ENCODE measurements at places on chromosomes 2 and 18.

- DNase-seq, result peak; percentile 79
Observed at GRCh38 chr2:54384301-54385203, 71.6 kb upstream of the SPTBN1 start.

DNA sequence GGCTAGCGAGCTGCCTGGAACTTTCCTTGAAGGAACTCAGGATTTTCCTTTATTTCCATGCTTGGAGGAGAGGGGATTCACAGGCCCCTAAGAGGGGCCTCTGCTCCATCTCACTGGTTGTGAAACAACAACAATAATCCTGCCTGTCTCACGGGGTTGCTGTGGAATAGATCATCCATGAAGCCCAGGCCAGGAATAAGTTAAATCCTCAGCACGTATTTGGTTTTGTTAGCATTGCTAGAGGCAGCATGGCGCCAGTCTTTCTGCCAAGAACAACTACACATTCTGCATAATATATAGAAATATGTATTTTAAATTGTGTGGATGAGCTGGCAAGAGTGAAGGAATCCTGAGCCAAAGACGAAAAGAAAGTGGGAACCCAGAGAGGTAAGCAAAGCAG lies 80.8 kb upstream of the L3MBTL4 start:
- DNase-seq, result no peak

GRCh38 chr2:84441036-84441435 lies 18.0 kb downstream of the SUCLG1 start:
- DNase-seq, result no peak

DNA sequence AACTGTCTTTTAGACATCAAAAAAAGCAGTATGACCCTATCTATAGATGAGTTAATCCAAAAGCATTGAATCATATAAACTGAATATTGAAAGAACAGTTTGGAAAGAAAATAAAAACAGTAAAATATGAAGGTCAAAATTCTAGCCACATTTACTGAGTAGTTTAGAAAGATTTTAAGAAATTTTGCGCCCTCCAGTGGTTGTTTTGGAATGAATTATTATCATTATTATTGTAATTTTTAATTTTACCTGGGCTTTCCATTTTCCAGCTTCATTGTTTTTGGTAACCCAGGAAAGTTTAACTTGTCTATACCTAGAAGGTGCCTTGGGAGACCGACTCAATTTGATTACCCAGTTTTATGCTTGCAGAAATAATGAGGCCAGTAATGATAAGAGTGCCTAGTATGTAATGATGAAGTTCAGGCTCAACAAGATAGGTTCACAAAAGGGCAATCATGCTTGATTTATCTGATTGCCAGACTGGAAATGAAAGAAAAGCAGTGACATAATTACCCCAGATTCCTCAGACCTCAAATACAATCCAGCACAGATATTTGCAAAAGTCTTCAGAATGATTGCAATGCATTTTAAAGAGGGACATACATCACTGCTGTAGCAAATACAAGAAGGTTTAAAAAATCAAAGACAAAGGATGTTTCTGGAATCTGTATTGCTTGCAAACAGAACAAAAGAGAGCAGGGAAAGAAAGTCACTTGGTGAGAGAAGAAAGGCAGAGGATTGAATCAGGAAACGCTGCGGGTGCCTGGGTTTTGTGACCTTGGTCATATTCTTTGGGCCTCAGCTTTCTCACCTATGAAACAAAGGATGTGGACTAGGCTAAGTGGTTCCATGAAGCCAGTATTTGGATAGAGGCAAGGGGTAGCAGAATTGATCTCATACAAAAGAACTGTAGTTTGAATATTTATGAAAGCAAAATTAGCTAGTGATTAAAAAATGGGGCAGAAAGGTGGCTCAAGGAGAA lies 153.8 kb downstream of the MAP2 start:
- DNase-seq, result no peak

DNA sequence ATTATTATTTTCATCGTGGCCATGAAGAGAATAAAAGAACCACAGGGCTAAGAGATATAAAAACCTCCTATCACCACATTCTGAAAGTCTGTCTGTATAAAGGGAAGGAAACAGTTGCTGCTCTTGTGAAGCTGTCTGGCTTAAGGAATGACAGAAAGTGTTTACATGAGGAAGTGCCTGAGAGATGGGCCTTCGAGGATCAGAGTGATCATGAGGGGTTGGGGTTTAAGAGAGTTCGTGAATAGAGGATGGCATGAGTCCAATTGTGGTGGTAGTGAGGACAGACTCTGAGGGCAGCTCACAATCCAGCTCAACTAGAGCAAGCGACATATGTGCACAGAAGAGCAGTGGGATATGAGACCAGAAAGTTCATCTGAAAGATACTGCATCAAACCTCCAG lies 65.8 kb upstream of the PIEZO2 start:
- DNase-seq, result no peak

DNA sequence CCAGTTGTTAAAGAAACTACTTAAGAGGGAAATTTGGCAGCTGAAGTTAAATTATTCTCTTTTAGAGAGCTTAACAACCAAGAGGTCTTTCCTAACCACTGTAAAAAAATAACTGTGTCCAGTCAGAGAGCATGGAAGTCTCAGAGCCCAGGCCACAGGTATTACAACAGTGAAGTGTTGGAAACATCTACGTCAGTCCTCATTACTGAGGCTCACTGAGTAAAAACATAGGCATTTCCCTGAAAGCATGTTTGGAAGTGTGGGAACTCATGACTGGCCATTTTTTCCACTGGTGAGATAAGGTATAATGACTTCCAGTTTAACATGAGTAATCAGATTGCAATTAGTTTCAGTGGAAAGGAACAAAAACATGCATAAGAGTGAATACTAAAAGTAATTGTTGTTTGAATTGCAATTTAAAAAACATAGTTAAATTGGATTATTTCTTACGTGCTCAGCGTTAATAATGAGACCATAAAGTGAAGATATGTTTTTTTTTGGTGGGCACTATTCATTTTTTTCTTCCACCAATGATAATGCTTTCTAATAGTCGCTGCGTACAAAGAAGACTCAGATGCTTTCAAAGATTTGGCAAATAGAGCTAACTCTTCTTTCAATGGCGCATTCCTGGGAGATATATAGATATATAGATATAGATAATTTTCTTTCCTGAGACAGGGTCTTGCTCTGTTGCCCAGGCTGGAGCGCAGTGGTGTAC lies 60.8 kb downstream of the EFEMP1 start:
- DNase-seq, result no peak

- DNase-seq, result no peak
Observed at GRCh38 chr2:58120626-58121229, 74.1 kb downstream of the VRK2 start.

DNA sequence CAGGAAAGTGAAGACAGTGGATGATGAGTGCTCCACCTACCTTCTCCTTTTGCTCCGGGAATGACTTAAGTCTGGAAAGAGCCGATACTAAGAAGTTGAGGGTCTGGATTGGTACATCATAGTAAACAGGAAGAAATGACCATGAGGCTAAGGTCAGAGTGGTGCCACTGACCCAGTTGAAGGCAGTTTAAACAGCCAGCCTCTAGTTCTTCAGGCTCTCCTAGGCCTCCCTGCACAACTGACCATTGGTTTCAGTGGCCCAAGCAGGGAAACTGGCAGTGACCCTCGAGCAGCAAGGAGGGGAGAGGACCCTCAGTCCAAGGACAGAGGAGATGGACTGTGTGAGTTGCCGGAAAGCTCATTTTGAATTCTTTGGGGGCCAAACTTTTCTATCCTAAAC lies 119.1 kb downstream of the MAP4K4 start:
- DNase-seq, result no peak

- DNase-seq, result no peak
Observed at GRCh38 chr2:170968205-170969003, 39.4 kb downstream of the GORASP2 start.

DNA sequence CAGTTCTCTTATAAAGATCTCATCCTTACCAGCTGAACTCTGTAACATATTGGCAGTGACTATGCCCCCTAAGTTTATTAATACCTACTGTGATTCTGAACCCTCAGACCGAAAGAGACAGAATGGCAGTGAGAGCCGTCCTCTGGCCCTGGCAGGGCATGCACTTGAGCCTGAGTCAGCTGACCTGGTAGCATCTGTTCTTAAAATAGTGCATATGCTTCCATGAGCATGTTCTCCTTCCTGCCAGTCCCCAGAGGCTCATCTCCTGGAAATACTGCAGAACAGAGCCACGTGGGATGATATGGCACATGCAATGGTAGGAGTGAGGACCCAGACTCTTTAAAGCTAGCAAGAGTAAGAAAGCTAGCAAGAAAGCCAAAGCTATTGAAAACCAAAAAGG lies 59.0 kb downstream of the RASGRP3 start:
- DNase-seq, result no peak

DNA sequence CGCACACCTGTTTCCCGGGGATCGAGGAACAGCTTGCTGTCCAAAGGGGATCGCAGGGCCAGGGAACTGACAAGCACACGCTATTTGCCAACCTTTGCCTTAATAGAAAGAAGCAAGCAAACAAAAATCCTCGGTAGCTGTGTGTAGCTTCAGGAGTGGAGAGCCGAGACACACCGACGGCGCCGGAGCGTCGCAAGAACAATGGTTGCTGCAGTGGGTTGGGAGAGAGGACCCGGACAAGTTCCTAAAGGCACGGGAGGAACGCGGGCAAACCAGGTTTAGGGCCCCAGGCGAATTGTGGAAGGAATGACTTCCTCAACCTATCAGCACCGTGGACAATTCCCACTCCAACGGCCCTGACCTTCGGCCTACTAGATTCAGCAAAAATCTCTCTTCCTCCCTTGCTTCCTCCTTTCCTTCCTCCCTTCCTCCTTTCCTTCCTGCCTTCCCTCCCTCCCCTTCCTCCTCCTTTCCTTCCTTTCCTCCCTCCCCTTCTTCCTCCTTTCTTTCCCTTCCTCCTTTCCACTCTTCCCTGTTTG lies 4.9 kb upstream of the NEUROD1 start:
- DNase-seq, result no peak

DNA sequence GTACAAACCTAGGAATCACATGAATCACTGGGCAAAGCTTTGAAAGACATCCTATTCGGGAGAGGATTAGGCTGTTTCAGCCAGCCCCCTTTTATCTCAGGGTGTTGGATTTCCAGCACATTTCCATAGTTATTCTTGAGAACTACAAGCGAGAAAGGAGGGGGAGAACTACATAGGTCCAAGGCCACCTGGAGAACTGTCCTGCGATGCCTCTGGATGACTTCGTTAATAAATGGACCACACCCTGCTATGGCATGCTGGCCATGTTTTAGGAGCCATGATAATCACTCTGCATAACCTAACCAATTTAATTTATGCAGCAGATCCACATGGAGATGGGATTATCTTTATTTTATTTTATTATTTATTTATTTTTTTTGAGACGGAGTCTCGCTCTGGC lies 29.9 kb downstream of the RHBDD1 start:
- DNase-seq, result no peak

- no peak for DNase-seq
Observed at GRCh38 chr2:143225931-143226330, 96.7 kb downstream of the ARHGAP15 start.

- no peak for DNase-seq
Observed at GRCh38 chr18:36191711-36192110, 4.4 kb downstream of the MOCOS start.

- no peak for DNase-seq
Observed at GRCh38 chr2:1662606-1663180, 81.6 kb downstream of the PXDN start.

DNA sequence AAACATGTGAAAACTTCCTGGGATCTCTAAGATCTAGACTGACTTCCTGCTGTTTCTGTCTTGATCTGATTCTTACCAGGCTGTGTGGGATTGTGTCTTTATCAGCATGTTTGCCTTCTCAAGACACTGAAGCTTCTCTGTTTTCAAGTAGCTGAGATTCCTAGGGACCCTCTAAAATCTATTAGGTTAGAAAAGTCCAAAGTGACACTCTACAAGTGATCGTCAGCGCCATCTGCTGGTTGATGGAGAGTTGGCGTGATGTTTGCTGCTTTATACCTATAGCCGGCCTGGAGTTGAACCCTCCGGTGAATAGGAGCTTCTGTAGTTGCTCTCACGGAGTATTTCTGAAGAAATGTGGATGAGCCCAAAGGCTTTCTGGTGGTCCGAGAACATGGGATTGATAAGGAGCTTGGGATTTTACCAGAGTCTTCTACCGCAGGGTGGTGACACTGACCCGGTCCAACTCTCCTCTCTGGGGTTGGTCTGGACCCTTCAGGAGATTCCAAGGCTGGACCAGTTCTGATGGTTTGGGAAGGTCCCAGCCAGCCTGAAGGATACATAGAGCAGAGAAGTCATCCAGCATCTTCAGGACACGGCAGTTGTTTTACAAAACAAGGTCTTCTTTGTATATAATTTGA lies 96.0 kb upstream of the TTC39C start:
- peak; percentile 4 for DNase-seq

DNA sequence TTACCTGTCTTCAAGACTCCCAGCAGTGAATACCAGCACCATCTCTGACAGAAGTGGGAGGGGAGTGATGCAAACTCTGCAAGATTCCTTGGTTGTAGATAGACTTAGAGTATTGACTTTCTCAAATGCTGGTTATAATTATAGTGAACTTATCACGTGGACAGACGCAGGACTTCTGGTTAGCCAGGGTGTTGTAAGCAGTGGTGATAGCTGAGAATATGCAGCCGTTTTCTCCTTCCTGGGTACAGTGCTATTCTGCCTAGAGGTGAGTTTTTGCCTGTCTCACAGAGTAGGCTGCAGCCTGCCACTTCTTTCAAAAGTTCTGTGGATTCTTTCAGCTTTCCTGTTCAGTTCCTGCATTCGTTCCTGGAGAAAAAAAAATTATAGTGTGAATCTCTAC lies 733 bp upstream of the CXCR2 start:
- no peak for DNase-seq

GRCh38 chr18:4357579-4357978 lies 97.5 kb downstream of the DLGAP1 start:
- no peak for DNase-seq

- DNase-seq, result no peak
Observed at GRCh38 chr2:96631804-96632435, 6.2 kb downstream of the KANSL3 start.

- no peak for DNase-seq
Observed at GRCh38 chr2:72034353-72035095, 113.1 kb downstream of the CYP26B1 start.

- no peak for DNase-seq
Observed at GRCh38 chr18:49279041-49279440, 181.4 kb downstream of the DYM start.

GRCh38 chr18:32425466-32425865 lies 45.2 kb downstream of the GAREM1 start:
- DNase-seq, result no peak

DNA sequence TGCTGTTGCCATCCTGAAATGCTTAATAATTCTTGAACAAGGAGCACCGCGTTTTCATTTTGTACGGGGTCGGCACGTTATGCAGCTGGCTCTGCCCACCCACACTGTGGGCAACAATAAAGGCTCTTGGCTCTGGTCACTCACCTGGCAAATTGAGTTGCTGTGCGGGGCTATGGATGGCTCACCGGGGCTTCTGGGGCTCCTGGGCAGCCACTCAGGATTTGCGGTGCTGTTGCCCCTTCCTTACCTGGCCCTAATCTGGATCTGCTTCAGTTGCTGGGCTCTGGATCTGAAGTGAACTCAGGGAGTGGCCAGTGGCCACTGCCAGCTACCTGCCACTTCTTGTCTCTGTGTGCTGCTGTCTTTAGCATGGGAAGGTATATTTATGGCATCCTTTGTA lies 22.7 kb downstream of the RHOB start:
- DNase-seq, result no peak

Data from hypothalamus (tissue), 51 donors.